ENCODE measurements at places on chromosomes 1 and 21.

DNA sequence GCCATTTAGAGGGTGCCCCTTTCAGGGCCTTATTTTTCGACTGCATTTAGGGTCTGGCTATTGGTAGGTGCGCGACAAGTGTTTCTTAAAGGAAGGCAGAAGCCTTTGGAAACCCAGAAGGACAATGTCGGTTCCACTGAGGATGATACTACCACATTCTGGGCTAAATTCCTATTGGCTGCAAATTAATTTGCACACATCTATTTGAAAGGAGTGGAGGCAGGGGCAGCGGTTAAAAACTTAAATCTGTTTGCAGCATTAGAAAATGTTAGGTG lies 1.1 kb downstream of the PATJ start:
- no peak for DNase-seq

DNA sequence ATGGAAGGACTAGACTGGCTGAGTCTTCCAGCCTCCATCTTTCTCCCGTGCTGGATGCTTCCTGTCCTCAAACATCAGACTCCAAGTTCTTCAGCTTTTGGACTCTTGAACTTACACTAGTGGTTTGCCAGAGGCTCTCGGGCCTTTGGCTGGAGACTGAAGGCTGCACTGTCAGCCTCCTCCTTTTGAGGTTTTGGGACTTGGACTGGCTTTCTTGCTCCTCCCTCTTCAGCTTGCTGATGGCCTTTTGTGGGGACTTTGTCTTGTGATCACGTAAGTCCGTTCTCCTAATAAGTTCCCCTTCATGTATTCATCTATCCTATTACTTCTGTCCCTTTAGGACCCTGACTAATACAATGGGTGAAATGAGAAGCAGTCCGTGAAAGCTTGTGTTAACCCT lies 196.4 kb downstream of the KAZN start:
- DNase-seq: no peak

- DNase-seq: no peak
These were observed 16.4 kb upstream of the ZNF683 start for GRCh38 chr1:26388791-26389445.

GRCh38 chr1:46804926-46805325 lies 6.1 kb downstream of the CYP4B1 start:
- no peak for DNase-seq

DNA sequence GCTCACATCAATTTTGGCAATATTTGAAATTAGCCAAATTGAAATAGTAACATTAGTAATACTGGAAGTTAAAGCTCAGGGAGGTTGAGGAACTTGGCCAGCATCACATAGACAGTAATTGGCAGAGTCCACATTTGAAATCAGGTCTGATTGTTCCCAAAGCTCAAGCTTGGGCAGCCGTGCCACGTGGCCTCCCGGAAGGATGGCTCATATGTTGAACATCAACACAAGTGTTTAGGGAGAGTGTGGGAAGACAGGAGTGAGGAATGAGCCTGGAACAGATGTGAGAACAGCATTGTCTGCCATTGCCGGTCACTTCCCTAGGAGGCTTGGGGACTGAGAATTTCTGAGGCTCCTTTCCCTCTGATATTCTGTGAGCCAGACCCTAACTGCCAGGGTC lies 40.2 kb upstream of the RBM15 start:
- DNase-seq: no peak

DNA sequence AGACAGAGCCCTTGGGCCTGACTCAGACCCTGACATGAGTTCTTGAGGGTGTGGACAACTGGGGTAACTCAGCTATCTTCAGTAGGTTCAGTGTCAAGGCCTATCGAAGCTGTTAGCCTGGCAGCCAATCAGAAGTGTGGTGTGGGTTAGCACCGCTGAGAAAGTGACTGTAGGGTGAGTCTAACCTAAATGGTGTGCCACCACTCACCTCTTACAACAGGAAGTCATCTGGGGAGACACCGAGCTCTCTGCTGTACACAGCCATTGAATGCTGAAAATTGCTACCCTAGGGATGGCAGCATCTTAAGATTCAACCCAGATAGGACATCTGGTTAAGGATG lies 44.6 kb downstream of the RASSF5 start:
- no peak for DNase-seq

DNA sequence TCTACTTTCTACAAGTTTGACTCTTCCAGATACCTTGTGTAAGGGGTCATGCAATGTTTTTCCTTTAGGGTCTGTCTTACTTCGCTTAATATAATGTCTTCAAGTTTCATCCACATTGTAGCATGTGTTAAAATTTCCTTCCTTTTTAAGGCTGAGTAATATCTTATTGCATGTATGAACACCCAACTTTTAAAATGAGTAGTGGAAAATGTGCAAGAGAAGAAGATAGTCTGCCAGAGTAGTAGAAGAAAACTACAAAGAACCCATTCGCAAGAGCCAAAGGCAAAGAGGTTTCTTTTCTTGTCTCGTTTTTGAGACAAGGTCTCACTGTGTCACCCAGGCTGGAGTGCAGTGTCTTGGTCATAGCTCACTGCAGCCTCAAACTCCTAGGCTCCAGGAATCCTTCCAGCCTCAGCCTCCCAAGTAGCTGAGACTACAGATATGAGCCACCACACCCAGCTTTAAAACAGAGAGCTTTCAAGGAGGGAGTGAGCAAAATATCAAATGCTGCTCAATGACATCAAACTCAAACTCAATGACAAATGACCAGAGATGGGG lies 9.4 kb downstream of the IL23R start:
- no peak for DNase-seq

DNA sequence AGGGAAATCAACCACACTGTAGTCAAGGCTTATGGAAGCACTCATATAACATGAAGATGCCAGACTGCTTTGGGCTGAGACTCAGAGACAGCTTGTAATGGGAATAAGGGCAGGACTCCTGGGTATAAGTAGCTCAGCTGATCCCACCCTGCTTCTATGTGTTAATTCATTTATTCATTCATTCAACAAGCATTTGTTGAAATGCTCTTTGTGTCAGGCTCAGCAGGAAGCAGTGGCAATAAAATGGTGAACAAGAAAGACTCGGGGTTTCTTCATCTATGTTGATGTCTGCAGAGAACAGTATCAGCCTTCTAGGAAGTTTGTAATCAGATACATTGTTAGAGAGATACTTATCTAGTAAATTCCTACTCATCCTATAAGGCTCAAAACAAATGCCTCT lies 145.5 kb upstream of the DMRTA2 start:
- DNase-seq: no peak

DNA sequence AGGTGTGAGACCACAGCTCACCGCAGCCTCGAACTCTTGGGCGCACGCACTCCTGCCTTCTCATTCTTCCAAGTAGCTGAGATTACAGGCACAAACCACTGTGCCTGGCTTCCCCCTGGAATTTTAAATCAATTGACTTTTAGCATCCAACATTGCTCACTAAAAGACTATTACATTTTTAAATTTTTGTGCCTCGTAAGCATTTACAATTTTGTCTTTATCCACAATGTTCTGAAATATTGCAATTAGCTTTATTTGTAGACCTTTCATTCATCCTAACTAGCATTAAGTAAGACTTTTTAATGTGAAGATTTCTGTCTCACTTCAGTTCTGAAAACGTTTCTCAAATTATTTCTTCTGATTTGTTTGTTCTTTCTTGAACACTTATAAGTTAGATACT lies 122.9 kb downstream of the HFM1 start:
- DNase-seq: no peak

- no peak for DNase-seq
These were observed 80.3 kb downstream of the SSBP3 start for GRCh38 chr1:54325703-54326461.

DNA sequence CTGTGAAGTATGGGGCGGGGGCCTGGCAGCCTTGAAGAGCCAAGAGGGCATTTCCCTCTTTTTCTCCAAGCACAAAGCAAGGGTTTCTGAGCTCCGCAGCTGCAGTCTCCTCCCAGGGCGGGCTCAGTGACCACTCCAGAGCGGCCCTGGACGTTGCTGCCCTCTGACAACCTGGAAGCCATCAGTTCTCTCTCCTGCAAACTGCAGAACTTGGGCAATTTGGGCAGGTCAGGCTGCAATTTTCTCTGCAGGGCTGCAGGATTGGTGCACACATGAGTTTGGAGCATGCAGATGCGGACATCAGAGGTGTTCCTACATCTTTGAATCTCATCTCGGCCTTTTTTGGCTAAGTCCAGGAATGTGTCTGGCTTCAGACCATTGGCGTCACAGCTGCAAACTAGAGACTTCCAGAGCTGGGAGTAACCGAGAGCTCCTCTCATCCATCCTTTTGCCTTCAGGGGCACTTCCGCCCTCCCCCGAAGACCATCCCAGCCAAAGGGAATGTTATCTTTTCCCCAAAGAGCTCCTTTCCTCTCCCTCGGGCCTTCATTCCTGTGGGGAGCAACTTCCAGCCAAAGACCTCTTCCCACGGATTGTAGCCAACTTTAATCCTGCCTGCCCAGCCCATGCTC lies 139.6 kb upstream of the WNT4 start:
- DNase-seq: no peak

DNA sequence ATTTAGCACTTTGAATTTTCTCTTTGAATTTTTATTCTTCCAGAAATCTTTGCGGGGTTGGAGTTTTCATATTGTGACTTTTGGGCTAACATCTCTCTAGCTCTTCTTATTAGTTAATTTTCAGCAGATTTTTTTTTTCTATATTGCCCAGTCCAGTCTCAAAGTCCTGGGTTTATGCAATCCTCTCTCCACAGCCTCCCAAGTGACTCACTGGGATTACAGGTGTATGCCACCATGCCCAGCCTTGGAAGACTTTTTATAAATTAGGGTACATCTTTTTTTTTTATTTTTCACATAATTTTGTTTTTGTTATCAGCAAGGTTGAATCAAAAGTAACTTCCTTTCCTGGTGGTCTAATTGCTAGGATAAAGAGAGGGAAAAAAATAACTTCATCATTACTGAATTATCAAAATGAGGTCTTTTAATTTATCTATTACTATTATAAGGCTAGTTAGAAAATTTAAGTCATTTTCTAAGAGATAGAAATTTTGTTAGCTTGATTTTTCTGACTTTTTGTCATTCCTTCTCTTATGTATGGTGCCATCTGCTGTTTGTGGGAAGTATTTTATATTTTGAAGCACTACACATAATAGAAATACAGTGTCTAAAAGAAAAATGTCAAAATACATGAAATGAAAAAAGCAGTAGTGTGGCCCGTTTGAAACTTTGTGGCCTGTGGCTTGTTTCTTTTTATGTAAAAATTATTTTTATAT lies 273.4 kb upstream of the CACYBP start:
- no peak for DNase-seq

GRCh38 chr21:44892536-44893277 lies 19.2 kb upstream of the PTTG1IP start:
- DNase-seq: no peak

DNA sequence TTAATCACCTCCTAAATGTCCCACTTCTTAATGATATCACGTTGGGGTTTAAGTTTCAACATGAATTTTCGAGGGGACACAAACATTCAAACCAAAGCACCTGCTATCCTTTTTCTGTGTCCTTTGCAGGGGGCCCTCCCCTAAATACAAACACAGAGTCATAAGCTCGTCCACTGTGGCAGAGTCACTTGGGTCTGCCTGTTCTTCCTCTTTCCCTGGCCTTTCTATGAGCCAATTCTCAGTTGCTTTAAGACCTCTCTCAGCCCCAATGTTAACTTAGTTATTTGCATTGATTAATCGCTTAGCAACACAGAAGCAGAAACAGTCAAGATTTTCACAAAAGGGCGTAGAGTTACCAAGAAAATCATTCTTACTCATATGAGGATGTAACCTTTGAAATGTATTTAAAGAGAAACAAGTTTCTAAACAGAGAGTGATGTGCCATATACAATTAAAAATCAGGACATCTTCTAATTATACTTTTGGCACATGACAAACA lies 14.9 kb downstream of the APCS start:
- DNase-seq: no peak

DNA sequence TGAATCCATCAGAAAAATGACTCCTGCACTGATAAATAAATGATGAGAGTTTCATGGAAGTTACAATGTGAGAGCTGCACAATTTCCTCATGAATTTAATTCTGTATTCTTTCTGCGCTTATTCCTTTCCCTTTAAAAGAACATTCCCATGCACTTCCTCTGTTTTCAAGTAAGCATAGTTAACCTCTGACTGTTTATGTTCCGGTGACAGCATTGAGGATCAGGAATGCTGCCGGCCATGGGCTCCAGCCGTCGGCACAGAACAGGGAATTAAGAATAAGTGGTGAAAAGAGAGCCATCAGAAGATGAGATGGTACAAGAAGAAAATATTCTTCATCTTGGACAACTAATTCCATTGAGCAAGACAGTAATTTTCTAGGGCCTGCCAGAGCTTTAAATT lies 65.3 kb downstream of the SUSD4 start:
- no peak for DNase-seq

DNA sequence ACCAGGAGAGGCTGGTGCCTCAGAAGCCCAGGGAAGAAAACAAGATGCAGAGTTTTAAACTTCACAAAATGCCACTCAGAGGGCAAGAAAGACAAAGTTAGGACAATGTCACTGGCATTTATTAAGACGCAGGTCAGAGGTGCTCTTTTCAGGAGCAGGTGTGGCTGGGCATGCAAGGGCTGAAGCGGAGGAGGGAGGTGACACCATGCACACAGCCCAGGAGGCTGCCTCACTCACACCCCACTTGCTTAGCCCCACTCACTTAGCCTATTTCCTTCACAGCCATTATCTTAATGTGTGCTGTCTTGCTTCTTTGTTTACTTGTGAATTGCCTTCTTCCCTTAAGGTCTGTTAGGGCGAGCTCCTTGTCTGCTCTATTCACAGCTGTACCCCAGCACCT lies 17.2 kb downstream of the HIVEP3 start:
- DNase-seq: no peak

DNA sequence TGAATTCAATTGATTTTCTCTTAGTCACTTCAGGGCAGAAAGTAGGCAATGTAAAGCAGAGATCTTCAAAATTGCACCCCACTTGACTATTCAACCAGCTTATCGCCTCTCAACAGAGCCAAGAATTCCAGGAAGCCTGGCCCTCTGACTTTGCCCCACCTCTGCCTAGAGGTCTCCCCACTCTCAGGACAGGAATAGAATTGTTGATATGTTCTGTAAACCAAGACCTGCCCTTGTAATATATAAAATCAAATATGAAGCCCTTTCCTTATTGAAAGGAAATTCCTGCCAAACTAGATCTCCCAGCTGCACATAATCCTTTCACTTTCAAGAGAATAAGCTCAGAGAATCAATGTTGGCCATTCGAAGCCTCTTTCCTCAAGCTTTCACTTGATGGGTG lies 116.1 kb upstream of the DPT start:
- DNase-seq: no peak

DNA sequence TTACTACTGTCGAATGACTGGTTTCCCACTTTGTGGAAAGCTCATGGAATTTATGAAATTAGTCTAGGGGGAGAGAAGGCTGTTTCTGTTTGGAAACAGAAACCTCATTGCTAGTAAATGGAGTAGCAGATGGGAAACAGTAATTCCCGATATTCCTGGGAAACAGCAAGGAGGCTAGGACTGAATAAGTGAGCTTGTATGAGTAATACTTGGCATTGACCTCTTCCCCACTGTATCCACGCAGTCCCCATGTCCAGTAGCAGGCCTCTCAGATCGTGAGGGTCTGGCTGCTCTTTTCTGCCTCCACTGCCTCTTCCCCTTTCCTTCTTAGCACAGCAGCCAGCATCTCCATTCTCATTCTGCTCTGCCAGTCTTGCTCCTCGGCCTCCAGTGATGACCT lies 75.5 kb downstream of the PRDM2 start:
- DNase-seq: no peak

Measured in AG09319 (cell line).